ENCODE measurements at places on chromosomes 7 and 10.

- DNase-seq, result no peak
Measured at GRCh38 chr7:151429560-151430331, 10.2 kb downstream of the CRYGN start.

DNA sequence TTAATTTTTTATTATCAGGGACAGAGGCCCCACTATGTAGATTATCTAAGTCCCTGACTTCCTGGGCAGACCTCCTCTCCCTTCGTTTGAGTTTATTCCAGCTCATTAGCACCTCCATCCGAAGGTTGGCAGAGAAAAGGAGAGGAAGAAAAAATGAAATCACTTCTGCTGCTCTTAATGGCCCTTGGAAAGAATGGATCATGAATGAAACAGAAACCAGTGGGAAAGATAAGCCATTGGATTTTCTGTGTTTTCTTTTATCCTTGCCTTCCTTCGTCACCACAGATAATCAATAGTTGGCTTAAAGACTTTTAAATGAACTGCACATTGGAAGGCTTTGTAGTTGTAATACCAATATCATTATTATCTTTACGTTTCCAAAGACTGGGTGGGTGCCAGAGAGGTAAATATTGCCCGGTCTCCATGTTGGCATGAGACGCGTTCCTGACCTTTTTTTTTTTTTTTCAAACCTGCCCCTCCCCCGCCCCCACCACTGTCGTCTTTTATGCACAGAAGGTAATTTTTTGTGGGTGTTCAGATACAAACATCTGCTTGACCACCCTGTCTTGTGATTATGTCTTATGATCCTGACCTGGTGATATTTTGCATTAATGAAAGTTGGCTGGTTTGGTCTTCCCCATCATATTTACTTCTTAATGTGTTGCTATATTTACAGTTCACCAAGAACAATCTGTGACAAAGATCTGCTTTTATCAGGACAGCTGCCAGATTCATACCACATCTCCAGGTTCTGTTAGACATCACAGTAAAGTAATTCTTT is 116.8 kb downstream of the ARID5B start:
- DNase-seq, result no peak

DNA sequence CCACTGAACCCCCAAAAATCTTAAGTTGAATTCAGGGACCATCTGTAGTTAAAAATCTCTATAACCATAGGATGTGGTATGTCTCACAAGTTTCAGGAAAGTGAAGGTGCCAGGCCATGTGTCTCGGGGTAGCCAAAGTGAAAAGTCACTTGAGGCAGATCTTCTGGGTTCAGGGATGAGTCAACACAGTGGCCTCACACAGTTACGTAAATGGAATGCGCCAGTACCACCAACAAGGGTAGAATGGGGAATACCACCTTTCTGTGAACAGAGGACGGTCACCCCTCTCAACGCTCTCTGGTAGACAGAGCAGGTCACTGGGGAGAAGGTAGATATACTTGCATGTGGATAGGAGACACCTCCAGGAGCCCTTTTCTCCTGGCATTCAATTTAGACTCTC is 71.4 kb downstream of the ELMO1 start:
- no peak for DNase-seq

- no peak for DNase-seq
Measured at GRCh38 chr7:140219672-140220524, 43.1 kb upstream of the KDM7A start.

DNA sequence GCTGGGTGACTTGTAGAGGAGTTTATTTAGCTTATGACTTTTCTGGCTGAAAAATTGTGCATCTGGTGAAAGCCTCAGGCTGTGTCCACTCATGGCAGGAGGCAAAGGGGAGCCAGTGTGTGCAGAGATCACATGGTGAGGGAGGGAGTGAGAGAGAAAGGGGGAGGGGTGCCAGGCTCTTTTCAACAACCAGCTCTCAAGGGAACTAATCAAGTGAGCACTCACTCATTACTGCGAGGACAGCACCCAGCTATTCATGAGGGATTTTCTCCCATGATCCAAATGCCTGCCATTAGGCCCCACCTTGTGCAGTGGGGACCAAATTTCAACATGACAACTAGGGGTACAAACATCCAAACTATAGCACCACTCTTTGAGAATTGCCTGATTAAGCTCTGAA is 590.2 kb downstream of the MAGI2 start:
- DNase-seq, result no peak

GRCh38 chr7:18958627-18959026 is 158.8 kb downstream of the TWIST1 start:
- DNase-seq, result peak; percentile 75

GRCh38 chr7:2476776-2477446 is 713 bp upstream of the GRIFIN start:
- DNase-seq, result no peak

- DNase-seq, result no peak
Measured at GRCh38 chr7:137324796-137325696, 18.5 kb downstream of the PTN start.

GRCh38 chr10:85421421-85421820 is 945.2 kb downstream of the GRID1 start:
- no peak for DNase-seq

DNA sequence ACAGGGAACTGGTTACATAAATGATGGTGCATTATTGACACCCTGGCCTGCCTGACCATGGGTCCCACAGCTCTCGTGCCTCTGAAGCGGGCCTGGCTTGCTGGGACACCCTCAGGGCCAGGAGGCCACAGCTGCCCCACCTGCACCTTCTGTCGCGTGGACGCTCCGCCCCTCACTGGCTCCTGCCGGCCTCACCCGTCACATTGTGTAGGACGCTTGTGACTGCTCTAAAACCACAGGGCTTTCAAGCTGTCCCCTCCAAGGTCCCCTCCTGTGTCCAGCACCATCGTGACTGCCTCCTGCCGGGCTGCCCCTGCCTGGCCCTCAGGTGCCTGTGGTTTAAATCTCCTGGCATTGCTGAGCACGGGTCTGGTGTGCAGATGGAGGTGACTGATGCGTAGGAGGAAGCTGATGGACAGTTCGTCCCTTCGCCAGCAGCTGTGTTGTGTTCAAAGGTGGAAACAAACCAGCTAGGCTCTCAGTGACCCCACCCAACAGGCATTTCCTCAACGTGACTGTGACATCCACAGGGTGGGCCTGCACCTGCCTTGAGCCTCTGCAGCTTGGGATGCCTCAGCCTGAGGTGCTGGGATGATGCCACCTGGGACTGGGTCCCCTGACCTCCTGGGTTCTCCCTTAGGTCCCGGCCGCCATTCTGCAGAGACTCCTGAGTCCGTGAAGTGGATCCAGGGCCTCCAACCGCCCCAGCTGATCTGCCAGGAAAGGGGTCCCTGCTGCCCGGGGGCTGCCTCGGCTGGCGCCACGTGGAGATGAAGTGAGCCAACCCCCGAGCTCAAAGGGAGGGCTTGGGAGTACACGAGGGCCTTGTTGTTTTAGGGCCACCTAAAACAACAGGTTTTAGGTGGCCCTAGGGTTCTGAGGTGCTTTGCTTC is 148.5 kb downstream of the WDR37 start:
- DNase-seq, result no peak

- DNase-seq, result no peak
Measured at GRCh38 chr10:97116462-97117162, 69.1 kb downstream of the SLIT1 start.
